ENCODE measurements at places on chromosomes 16 and 17.

- no peak for DNase-seq
These were observed 547.6 kb downstream of the WWOX start for GRCh38 chr16:78647019-78647418.

DNA sequence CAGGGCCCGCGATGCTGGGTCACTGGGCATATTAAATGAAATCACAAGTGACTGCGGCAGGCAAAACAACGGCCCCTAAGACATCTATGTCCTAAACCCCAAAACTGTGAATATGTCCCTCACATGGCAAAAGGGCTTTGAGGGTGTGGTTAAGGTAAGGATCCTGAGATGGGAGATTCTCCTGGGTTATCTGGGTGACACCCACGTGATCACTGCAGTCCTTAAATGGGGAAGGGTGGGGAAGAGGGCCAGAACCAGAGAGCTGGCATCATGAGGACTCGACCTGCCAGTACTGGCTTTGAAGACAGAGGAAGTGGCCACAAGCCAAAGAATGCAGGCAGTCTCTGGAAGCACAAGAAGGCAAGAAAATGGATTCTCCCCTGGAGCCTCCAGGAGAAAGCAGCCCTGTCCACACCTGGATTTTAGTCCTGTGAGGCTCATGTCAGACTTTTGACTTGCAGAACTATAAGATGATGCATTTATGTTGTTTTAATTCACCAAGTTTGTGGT lies 12.5 kb downstream of the COTL1 start:
- no peak for DNase-seq

DNA sequence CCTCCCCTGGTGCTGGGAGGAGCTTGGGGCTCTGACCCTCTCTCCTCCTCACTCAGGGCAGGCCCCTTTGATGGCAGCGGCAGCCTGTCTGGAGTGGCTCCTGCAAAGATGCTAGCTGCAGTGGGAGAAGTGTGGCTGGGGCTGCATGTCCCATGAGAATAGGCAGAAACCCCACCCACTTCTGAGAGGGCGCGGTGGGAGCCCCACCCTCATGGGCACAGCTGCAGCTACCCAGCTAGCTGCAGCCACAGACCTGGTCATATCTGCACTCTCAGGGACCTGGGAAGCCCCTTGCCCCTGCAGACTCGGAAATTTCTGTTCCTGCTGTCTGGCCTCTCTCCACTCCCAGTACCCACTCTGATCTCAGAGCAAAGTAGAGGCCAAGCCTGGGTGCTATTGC lies 72.2 kb upstream of the BRD7 start:
- DNase-seq: no peak

GRCh38 chr16:47310792-47311211 lies 150.1 kb downstream of the ITFG1 start:
- no peak for DNase-seq

DNA sequence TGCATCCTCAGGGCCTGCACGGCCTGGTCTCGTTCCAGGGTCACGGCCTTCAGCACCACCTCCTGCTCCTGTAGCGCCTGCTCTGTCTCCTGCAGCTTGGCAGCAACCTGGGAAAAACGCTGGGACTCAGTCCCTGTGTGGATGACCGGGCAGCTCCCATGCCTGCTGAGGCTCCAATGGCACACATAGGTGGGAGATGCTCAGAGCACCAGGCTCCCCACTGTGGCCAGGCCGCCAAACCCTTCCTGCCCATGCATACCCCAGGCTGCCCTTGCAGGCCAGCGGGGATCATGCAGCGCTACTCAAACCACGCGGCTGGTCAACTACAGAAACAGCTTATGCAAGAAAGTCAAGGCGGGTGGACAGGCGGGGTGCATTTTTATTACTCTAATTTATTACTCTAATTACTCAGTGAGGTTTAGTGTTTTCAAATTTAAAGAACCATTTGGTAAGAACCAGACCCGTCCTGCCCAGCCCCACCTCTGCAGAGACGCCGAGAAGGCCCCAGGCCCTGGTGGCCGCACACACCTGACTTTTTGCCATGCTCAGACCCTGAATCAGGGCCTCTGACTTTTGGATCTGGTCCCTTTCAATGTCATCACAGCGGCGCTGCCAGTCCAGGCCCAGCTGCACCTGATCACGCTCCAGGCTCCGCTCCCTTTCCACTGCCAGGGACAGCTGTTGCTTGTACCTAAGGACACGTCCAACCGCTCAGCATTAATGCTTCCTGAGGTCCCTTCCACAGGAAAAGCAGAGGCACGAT lies 34.0 kb downstream of the CCDC57 start:
- no peak for DNase-seq

DNA sequence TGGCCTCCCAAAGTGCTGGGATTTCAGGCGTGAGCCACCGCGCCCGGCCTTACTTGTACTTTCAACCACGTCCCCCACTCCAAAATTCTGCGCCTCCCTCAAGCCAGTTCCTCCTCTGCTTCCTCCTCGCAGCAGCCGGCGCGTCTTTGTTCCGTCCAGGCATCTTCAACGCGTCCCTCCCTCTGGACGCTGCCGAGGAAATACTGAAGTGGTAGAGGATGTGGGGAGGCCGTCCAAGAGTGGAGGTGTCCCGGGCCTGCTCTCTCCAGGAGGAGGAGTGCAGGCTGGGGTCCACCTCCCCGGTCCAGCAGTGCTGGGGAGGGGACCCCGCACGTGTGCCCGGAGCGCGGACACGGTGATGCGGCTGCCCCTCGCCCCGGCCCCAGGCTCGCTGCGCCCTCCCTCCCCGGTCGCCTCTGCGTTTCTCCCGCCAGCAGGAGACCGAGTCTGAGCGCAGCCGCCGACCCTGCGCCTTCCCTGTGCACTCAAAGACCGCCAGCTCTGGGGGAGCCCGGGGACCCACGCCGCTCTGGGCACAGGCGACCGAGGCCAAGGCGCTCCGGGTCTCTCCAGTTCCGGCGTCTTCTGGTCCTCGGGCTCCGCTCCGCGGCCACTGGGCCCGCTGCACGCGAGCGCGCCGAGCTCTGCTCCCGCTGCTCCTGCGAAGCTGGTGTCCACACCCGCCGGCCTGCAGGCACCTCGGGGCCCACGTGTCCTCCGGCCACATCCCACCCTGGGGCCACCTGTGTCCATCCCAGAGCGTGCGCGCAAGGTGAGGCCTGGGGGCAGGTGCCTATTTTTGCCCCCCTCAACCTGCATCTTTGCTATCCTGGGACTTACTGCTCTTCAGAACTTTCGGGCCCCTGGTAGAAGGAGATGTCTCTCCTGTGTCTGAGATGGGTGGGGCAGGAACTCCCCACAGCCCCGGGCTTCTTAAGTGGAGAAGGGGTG lies 31.7 kb downstream of the OSBPL7 start:
- DNase-seq: peak; percentile 27

- DNase-seq: no peak
These were observed 3.4 kb downstream of the MAP3K14 start for GRCh38 chr17:45313421-45313771.

DNA sequence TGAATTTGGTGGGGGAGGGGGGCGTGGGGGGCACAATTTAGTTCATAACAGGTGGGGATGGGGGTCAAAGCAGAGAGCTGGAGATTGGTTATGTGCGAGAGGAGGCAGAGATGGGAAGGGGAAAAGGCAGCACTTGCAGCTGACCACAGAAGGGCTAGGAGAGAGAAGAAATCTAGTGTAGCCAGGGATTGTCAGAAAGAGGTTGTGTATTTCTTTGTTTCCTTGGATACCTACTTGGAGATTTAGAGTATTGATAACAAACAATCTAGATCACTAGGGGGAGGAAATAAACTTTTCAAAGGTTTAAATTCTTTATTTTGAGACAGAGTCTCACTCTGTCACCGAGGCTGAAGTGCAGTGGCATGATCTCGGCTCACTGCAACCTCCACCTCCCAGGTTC lies 47.1 kb upstream of the YPEL2 start:
- no peak for DNase-seq

DNA sequence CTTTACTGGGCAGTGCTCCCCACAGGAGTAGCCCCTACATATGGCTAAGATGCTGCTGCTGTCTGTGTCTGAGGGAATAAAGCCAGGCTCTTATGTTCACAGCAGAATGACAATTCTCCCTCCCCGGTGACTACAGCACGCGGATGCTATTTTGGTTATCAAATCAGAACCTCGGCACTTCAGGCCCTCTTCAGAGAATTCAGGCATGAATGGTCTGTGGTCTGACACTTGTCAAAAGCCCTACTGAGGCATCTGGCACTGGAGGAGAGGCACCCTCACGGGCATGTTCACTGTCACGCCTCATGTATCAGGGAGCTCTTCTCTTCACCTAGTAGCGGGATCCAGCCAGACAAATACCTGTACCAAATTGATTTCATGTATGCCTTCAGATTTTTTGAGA lies 30.4 kb downstream of the KIAA0513 start:
- DNase-seq: no peak

- no peak for DNase-seq
These were observed 15.6 kb downstream of the ZNF469 start for GRCh38 chr16:88398170-88398873.
